Central memory CD8-positive, alpha-beta T cell (primary cell): ENCODE measurements at places on chromosomes 4 and X.

GRCh38 chr4:24174602-24175001, 284.8 kb upstream of the PPARGC1A start:
- DNase-seq = no peak

DNA sequence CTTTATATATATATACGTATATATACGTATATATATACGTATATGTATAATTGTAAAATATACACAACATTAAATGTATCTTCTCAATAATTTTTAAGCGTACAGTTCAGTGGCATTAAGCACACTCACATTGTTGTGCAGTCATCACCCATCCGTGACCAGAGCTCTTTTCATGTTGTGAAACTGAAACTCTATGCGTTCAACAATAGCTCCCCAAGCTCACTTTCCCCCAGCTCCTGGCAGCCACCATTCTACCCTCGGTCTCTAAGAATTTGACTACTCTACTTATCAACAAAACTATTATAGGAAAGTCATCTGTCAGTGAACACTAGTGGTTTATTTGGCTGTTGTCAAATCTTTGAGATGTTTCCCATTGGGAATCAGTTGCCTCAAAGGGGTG, 621.8 kb upstream of the GALNT7 start:
- DNase-seq = no peak

GRCh38 chrX:134694333-134695322, 36.4 kb upstream of the PLAC1 start:
- no peak for DNase-seq

- DNase-seq = no peak
These were observed 810 bp upstream of the SOX3 start for GRCh38 chrX:140505421-140506337.

GRCh38 chrX:115357326-115358120, 68.0 kb downstream of the LUZP4 start:
- DNase-seq = no peak

- DNase-seq = no peak
These were observed 204.6 kb downstream of the RBM46 start for GRCh38 chr4:154985673-154986072.

DNA sequence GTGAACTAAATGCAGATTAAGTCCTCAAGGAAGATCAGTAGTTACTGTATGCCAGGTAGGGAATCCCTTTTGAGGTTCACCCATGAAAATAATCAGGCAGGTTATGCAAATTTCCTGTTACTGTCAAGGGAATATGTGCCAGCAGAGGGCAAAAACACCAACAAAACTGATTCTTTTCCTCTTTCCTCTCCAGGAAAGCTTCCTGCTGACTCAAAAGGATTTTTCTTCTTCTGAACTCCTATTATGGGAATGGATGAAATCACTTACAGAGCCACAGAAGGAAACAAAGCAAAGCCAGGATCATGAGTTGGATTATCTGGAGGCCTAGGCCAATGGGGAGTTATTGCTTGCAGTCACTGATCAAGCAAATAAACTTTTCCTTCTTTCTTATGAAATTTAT, 49.7 kb downstream of the TMPRSS11F start:
- no peak for DNase-seq

DNA sequence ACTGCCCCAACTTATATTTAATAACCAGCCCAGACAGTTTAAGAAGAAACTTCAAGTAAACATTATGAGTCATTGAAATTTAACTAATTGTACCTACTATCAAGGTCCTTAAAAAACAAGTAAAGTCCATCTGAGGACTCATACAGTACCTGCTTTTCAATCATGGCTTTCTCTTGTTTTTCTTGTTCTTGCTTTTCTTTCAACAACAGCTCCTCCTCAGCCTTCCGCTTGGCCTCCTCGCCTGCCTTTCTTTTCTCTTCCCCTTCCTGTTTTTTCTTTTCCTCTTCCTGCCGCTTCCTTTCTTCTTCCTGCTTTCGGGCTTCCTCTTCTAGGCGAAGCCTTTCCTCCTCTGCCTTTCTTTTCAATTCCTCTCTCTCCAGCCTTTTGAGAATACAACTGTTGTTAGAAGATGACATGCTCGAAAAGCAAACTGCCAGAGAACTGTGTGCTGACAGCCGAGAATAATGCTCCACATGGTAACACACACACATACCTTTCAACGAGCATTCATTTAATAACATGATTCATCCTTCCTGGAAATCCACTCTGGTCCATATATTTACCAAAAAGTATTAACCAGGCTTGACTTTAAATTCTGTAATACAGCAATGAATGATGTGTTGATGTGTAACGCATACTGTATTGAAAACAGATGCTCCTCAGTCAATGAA, 25.2 kb upstream of the BCLAF3 start:
- no peak for DNase-seq

GRCh38 chr4:8666581-8666980, 74.0 kb downstream of the CPZ start:
- DNase-seq = no peak

DNA sequence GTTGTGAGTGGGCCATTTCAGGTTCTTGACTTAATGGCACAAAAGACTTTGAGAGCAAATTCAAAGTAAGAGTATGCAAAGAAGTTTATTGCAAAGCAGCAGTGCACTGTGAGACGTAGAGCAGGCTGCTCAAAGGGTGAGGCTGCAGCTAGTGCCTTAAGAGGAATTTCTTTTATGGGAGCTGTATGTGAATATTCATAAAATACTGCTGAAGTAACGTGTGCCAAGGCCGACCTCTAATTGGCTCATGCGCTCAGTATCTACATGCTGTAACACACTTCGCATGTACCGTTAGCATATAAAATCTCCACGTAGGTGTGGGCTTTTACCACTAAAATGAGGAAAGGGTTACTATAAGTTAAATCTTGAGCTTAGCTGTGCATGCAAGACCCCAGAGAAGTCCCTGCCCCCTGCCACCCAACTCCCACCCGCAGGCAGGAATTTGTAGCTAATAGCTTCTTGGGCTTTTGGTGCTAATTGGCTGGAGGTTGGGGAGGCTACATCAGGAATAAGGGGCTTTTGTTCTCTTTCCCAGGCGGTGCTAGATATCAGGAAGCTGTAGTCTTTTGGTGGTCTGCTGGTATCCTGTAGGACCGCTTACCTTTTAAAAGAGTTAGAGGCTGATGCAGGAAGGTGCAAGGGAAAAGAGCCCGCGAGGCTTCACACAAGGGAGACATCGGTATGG, 47.6 kb downstream of the FSTL5 start:
- no peak for DNase-seq

GRCh38 chr4:112379306-112379705, 82.1 kb downstream of the ALPK1 start:
- no peak for DNase-seq
